ENCODE measurements at places on chromosomes 3 and 15.
A peak's percentile ranks its signal among the peaks of the same experiment; 100 is the strongest.

DNA sequence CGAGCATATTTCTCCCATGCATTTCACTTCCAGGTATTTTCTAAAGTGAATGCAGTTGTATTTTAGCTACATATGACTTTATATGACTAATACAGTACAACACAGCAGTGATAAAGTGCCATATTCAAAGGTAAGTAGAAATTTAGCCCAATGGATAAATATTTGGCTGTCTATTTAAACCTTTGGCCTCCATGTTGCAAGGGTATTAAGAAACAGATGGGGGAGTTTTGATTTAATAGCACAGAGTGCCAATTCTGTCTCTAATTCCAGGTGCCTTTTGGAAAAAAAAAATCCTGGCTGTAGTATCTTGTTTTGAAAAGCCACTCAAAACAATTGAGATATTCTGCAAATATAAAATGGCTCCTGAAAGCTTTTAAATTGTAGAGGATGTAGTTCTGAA, 44.9 kb upstream of the SGO1 start:
- DNase-seq = no peak
- H3K27me3 ChIP-seq = no peaks in the 10 kb centered on the region
- no peaks in the 10 kb centered on the region for H3K4me1 ChIP-seq

DNA sequence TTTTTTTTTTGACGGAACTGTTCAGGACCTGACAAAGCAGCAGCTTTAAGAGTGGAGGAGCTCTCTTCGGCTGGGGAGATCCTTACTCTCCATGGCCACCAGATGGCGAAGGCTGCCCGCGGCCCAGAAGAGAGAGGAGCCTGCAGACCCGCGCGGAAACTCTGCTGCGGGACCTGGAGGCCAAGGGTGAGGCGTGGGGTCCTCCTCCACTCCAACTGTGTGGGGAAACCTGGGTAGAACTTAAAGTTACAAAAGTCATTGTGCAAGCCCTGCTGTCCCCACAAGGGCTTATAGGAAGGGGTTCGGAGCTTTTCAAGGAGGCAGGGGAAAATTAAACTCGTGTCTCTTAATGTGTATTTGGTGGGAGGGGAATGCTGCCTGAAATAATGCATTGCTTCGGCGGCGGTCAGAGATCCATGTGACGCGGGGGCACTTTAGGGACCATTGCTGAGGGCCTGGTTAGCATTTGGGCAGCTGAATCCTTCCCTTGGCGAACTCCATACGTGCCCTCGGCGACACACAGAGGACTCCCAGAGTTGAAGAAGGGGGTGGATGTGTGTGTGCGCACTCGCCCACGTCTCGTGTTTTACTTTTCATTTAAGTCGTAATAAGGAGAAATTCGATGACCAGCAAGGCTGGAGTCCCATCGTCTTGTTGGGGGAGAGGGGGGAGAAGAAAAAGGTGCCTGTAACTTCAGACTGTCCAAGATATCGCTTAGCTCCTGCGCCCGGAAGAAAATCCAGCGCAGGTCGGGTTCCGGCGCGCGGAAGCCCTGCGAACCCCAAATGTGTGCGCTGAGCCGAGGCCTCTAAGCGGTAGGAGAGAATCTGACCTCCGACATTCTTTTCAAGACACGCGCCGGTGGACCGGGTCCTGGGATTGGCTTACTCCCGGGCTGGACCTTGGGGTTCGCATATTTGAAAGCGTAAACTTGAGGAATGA, 9.7 kb downstream of the EOMES start:
- H3K27ac ChIP-seq = no peak overlapping the region
- peak; percentile 87 for DNase-seq
- H3K36me3 ChIP-seq = no peaks in the 10 kb centered on the region
- peaks cover 19% of the 10 kb centered on the region for H3K4me1 ChIP-seq
- peak overlapping the region; percentile 73 for H3K4me3 ChIP-seq

GRCh38 chr3:165466856-165467255, 270.7 kb upstream of the SLITRK3 start:
- H3K4me3 ChIP-seq = no peak overlapping the region
- no peak overlapping the region for H3K27ac ChIP-seq
- DNase-seq = no peak

DNA sequence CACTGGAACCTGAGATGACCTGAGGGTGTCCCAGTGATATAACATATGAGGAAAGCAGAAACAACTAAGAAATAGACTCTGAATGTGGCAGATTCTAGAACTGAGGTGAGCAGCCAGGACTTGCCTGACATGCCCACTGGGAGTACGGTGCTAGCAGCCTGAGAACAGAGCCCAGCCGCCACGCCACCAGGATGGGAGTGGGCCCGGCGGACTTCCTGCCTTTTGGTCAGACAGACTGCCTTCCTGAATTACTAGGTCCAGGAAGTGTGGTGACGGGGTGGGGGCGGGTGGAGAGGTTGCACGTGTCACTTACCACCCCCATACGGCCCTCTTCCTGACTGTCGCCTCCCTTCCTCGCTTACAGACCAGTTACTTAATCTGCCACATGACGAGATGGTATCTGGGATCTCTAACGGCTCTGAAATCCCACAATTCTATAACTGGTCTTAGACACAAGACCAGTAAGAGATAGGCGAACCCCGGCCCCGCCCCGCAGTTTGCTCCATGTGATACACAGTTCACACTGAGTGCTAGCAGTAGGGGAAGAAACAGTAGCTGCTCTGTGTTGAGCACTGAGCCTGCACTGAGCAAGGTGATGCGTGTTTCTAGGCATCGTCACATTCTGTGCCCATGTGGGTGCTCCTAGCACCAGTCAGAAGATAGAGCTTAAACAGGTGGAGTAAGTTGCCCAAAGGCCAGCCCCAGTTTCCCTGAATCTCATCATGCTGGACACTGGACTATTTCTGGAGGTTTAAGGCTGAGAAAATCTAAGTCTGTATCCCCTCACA, 95.7 kb downstream of the CPN2 start:
- DNase-seq = no peak
- no peaks in the 10 kb centered on the region for H3K4me1 ChIP-seq
- H3K4me3 ChIP-seq = no peak overlapping the region
- no peak overlapping the region for H3K27ac ChIP-seq
- H3K27me3 ChIP-seq = no peaks in the 10 kb centered on the region
- H3K36me3 ChIP-seq = no peaks in the 10 kb centered on the region

DNA sequence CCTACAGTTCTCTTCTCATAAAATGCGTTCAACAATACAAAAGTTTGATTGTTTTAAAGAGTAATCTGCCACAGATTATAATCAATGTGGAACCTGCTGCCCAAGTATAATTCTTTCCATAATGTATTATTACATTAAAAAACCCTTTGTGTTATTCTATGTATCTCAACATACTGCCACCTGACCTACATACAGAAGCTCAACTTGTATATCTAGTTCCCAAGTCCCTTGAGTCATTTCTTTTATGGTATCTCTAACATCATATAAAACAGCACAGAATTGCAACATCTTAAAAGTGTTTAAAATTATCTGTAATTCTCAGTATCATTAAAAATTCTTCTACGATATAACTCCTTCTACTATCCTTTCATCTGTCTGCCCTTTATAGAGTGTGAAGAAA, 70.3 kb downstream of the TBL1XR1 start:
- H3K4me3 ChIP-seq = no peak overlapping the region
- H3K27me3 ChIP-seq = no peaks in the 10 kb centered on the region
- H3K36me3 ChIP-seq = no peaks in the 10 kb centered on the region
- H3K27ac ChIP-seq = no peak overlapping the region

GRCh38 chr15:42065033-42065432, 29.3 kb downstream of the PLA2G4D start:
- no peak overlapping the region for H3K4me3 ChIP-seq
- no peak overlapping the region for H3K27ac ChIP-seq
- no peaks in the 10 kb centered on the region for H3K4me1 ChIP-seq

DNA sequence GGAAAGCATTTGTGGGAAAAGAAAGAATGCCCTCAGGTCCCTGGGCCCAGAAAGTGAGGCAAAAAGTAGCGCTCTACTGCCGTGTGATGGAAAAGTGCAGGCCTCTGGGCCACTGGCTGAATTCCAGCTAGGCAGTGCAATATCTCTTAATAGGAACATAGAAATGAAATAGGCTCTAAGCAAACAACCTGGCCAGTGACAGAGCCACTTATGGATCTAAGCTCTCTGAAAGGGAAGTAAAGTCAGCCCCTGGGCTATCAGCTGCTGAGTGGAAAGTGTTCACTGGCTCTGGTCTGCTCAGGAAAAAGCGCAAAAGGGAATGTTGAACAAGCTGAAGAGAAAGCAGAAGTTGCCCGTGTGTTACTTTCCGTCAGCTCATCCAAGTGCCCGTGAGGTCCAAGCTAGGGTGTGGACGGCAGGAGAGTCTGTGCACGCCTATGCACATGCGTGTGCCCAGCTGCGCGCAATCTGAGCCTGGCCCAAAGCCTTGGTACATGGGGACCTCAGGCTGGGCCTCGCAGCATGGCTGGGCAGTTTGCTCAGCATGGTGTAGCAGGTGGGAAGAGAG, 74.0 kb upstream of the RAD18 start:
- H3K36me3 ChIP-seq = no peaks in the 10 kb centered on the region
- DNase-seq = no peak
- H3K27ac ChIP-seq = peak overlapping the region; percentile 56
- H3K27me3 ChIP-seq = no peaks in the 10 kb centered on the region
- peaks cover 5% of the 10 kb centered on the region for H3K4me1 ChIP-seq

- H3K4me1 ChIP-seq = peaks cover 8% of the 10 kb centered on the region
- H3K27ac ChIP-seq = no peak within 1 kb of the TSS
- peak within 1 kb of the TSS; percentile 60 for H3K4me3 ChIP-seq
- H3K27me3 ChIP-seq = peaks cover 27% of the 10 kb centered on the region
- H3K36me3 ChIP-seq = no peaks in the 10 kb centered on the region
- DNase-seq = no peak
These were observed at the start of gene EOMES for GRCh38 chr3:27721717-27722564. Gene EOMES, minus strand, starts transcription at chr3:27722323. Its CDS starts 29 bp downstream, at chr3:27722294.

DNA sequence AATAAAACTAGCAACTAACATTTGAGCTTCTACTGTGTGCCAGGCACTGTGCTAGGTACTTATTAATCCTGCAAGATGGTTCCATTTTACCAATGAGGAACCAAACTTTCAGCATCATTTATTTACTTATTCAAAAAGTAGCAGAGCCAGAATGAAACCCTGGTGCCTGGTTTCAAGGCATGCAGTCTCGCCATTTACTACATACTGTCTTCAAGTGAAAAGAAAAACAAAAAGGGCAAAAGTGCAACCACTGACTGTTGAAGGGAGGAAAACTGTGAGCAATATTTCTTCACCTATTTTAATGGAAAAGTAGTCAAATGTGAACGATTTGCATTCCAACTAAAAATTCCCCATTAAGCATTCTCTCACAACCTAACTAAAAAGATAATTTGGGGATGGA, 8.7 kb downstream of the DCUN1D1 start:
- DNase-seq = no peak
- no peaks in the 10 kb centered on the region for H3K27me3 ChIP-seq
- no peaks in the 10 kb centered on the region for H3K4me1 ChIP-seq
- no peaks in the 10 kb centered on the region for H3K36me3 ChIP-seq
- H3K4me3 ChIP-seq = no peak overlapping the region

- no peaks in the 10 kb centered on the region for H3K36me3 ChIP-seq
- H3K4me3 ChIP-seq = peak overlapping the region; percentile 28
- H3K4me1 ChIP-seq = peaks cover 8% of the 10 kb centered on the region
- H3K27me3 ChIP-seq = no peaks in the 10 kb centered on the region
These were observed 12.4 kb upstream of the CACNA2D2 start for GRCh38 chr3:50515565-50516439.

DNA sequence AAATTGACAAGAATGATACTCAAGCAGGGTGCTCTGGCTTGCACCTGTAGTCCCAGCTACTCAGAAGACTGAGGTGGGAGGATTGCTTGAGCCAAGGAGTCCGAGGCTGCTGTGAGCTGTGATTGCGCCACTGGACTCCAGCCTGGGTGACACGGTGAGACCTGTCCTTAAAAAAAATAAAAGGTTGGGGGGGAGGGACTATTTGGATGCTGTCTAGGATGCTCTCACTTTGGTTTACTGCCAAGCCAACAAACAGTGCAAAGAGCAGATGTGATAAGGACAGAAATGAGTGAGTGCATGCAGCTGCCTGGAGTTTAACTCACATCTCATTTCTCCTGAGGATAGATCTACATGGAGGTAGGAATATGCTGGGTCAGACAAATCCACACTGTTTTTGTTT, 130.0 kb downstream of the FRMD4B start:
- H3K36me3 ChIP-seq = no peaks in the 10 kb centered on the region
- no peak overlapping the region for H3K27ac ChIP-seq

DNA sequence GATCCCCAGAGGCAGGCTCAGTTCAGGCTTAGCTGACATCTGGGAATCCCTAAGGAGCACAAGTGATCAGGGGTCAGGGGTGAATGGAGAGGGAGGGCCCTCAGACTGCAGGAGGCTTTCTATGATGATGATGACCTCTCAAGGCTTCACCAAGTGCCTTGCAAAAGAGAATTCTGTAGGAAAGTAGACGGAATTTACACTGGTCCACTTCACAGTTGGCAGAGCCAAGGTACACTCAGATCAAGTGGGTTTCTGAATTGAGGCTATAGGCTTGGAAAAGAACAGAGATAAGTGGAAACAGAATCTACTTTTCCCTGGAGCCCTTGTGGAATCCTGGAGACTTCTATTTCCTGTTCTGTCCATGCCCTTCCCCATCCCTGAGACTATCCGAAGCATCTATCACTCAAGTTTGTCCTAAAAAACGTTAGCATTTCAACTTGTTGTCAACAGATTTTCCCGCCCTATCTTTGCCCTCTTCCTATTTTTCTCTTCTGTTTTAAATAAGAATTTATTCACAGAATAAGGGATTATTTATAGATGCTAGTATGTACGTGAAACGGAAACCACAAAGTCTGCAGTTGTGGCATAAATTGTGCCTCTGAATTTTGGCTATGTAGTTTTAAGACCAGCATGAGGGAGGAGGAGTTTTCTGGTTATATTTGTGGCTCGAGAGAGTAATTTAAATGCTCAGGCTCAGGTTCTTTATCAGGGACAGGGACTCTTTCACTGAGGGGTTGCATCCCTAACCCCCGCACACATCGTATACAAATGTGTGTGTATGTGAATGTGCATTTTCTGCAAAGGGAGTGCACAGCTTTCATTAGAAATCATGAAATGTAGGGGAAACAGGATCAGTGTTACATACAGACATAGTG, 12.8 kb downstream of the GCSAM start:
- peaks cover 3% of the 10 kb centered on the region for H3K36me3 ChIP-seq
- H3K4me3 ChIP-seq = no peak overlapping the region
- H3K27me3 ChIP-seq = no peaks in the 10 kb centered on the region
- no peak for DNase-seq
- H3K27ac ChIP-seq = no peak overlapping the region

- no peaks in the 10 kb centered on the region for H3K27me3 ChIP-seq
- H3K36me3 ChIP-seq = peaks cover 4% of the 10 kb centered on the region
- DNase-seq = no peak
- no peaks in the 10 kb centered on the region for H3K4me1 ChIP-seq
- H3K4me3 ChIP-seq = no peak overlapping the region
These were observed 7.1 kb downstream of the SATB1 start for GRCh38 chr3:18417904-18418572.

GRCh38 chr3:134427400-134428111, 53.3 kb upstream of the AMOTL2 start:
- DNase-seq = no peak
- no peak overlapping the region for H3K4me3 ChIP-seq
- no peaks in the 10 kb centered on the region for H3K27me3 ChIP-seq
- H3K36me3 ChIP-seq = no peaks in the 10 kb centered on the region
- no peaks in the 10 kb centered on the region for H3K4me1 ChIP-seq

GRCh38 chr3:54235998-54236397, 113.6 kb downstream of the CACNA2D3 start:
- no peaks in the 10 kb centered on the region for H3K4me1 ChIP-seq
- H3K27me3 ChIP-seq = no peaks in the 10 kb centered on the region
- H3K27ac ChIP-seq = no peak overlapping the region
- DNase-seq = no peak
- H3K36me3 ChIP-seq = no peaks in the 10 kb centered on the region

- no peak overlapping the region for H3K4me3 ChIP-seq
- H3K27ac ChIP-seq = no peak overlapping the region
- DNase-seq = no peak
- no peaks in the 10 kb centered on the region for H3K4me1 ChIP-seq
- H3K27me3 ChIP-seq = no peaks in the 10 kb centered on the region
- H3K36me3 ChIP-seq = no peaks in the 10 kb centered on the region
These were observed 301.2 kb upstream of the CDIN1 start for GRCh38 chr15:36278219-36278618.

All from ascending aorta (tissue), 2 donors.